Esophagus squamous epithelium (tissue), 5 donors: ENCODE measurements at places on chromosomes 5 and 9.

GRCh38 chr5:59596586-59597350 lies 296.8 kb downstream of the PDE4D start:
- no peak for DNase-seq

GRCh38 chr5:14440582-14441431 lies 140.8 kb upstream of the OTULINL start:
- DNase-seq: no peak

DNA sequence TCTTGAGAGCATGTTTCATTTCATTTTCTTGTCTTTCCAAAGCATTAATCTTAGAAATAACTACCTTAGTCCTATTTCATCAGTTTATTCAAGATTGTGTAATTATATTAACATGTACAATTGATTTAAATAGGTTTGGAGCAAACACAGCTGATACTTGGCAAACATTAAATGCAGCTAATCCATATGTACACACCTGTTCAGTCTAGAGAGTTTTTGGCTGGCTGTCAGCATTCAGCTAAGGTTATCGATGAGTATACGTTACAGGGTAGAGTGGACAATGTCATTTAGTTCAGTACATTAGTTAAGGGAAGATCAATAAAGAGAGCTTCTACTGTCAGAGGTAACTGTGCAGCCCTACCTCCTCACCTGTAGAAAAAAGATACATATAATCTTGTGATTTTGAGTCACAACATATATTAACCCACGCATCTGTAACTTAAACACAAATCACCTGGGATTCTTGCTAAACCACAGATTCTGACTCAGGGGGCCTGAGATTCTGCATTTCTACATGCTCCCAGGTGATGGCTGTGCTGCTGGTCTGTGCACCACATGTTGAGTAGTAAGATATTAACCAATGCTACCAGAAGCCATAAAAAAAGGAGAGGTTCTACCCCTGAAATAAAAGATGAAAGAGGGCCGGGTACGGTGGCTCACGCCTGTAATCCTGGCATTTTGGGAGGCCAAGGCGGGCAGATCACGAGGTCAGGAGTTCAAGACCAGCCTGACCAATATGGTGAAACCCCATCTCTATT lies 34.1 kb upstream of the PCA3 start:
- DNase-seq: no peak

DNA sequence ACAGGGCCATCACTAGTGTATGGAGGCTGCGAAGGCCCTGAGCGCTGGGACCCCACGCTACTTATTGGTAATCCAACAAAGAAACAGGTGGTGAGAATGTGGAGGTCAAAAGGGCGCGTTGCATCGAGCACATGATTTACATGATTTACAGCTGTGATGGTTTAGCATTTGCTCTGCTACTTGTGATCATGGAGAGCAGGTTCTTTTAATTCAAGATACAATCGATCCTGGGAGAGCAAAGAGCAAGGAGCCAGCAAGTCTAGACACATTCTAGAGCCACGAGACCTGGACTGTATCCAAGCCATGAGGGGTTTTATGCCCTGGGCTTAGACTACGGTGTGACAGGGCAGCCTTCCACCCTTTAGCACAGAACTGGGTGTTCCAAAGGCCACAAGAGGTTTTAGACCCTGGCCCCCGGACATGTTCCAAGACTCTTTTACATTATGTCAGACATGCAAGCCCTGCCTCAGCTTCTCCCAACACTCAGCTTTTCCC lies 47.0 kb upstream of the CLK4 start:
- no peak for DNase-seq

DNA sequence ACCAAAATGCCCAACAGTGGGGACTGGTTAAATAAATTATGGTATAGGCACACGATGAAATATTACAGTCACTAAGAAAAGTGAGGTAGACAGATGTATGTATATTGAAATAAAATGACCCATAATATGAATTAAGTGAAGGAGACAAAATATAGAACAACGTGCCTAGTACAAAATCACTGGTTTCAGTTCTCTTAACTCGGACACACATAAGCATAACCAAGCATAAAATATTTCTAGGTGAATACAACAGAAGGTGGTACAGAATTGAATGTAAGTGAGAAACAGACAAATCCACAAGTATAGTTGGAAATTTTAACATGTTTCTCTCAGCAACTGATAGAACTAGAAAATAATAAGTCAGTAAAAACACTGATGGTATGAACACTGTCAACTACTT lies 22.0 kb downstream of the PUM3 start:
- DNase-seq: no peak

- DNase-seq: no peak
Measured at GRCh38 chr9:14081745-14082144, 232.2 kb downstream of the NFIB start.

- DNase-seq: no peak
Measured at GRCh38 chr9:94865582-94866452, 139.3 kb downstream of the AOPEP start.
